ENCODE measurements at places on chromosomes 2 and 18.

DNA sequence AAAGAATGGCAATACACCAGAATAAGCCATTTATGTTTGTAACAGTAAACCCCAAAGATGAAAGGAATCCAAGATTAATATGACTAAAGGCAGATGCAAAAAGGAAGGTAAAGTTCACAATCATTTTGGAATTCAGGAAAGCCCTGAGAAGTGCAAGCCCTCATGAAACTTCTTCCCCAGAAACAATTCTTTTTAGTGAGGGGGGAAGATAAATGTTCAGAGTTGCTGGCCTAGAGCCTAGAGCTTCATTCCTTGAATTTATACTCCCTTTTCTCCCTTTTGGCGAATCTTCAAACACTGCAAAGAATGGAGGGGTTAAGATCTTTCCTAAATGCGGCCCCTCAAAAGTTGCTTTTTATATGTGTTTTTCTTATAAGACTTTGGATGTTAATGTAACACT lies 368.8 kb downstream of the MEIS1 start:
- H3K27ac ChIP-seq: no peak overlapping the region
- H3K4me3 ChIP-seq: no peak overlapping the region
- no peak for DNase-seq
- H3K36me3 ChIP-seq: no peaks in the 10 kb centered on the region

- no peaks in the 10 kb centered on the region for H3K4me1 ChIP-seq
- no peak overlapping the region for H3K4me3 ChIP-seq
- H3K36me3 ChIP-seq: no peaks in the 10 kb centered on the region
- no peak for DNase-seq
- no peaks in the 10 kb centered on the region for H3K27me3 ChIP-seq
Measured at GRCh38 chr18:56289381-56289780, 349.0 kb downstream of the TXNL1 start.

DNA sequence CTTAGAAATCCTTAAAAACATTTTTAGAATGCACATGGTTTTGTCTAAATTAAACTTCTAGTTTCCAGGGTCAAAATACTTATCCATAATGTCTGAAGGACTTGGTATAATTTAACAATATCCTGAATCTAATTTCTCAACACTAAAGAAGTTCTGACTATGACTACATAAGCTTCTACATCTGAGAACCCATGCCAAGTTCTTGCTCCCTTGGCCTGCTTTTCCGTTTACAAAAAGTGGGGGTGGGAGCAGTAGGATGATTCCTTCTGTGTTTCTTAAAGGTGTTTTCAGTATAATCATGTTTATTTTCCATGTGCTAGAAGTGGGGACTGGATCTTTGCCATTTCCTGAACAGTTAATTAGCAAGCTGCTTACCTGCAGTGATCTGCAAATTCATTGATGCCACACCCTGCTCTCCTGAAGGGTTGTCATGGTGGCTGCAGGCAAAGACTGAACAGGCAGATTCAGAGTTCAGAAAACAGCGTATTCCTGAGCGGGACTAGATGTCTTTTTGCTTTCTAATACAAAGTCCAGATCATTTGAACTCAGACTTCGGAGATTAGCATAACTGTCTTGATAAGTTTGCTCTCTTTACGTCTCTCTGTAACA lies 36.2 kb downstream of the ADNP2 start:
- no peaks in the 10 kb centered on the region for H3K27me3 ChIP-seq
- no peak overlapping the region for H3K4me3 ChIP-seq
- no peaks in the 10 kb centered on the region for H3K4me1 ChIP-seq
- no peaks in the 10 kb centered on the region for H3K36me3 ChIP-seq

DNA sequence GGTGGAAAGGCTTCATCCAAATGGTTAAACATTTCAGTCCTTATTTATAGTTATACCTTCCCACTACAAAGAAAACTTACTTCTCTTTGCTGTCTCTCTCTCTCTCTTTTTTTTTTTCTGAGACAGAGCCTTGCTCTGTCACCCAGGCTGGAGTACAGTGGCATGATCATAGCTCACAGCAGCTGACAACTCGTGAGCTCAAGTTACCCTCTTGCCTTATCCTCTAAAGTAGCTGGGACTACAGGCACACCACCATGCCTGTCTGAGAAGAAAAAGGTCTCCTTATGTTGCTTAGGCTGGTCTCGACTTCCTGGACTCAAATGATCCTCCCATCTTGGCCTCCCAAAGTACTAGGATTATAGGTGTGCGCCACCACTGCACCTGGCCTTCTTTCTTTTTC lies 32.3 kb upstream of the OLA1 start:
- no peaks in the 10 kb centered on the region for H3K4me1 ChIP-seq
- no peak overlapping the region for H3K4me3 ChIP-seq
- no peak for DNase-seq
- no peaks in the 10 kb centered on the region for H3K36me3 ChIP-seq
- H3K27me3 ChIP-seq: no peaks in the 10 kb centered on the region

DNA sequence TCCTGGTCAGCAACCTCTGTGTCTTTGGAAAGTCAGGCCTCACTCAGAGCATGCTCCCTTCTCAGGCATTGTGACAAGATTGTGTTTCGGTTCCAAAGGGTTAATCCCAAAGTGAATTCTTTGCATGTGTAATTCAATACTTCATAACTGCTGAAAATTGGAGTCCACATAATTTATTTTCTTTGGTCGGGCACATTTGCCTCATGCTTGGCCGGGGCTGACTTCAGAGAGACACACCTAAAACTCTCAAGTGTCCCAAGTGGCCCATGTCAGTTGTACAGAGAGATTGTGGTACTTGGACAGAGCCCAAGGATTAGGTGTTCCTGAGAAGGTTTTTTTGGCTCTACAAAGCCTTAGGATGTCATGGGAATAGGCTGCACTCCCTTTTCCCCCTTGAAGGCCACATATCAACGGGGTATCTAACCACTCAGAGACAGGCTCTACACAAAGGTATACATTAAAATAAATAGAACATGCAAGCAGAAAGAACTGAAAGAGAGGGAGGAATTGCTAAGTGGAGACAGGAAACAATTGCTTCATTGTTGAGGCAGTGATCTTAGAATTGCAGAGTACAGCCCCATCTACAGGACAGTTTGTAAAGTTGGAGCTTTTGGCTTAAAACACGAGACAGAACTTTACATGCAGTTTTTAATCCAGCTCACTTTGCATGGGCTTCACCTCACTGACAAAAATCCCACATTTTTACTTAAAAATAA lies 1232.3 kb upstream of the ZEB2 start:
- DNase-seq: no peak
- H3K36me3 ChIP-seq: no peaks in the 10 kb centered on the region

- H3K4me3 ChIP-seq: no peak overlapping the region
- no peaks in the 10 kb centered on the region for H3K36me3 ChIP-seq
- H3K27me3 ChIP-seq: no peaks in the 10 kb centered on the region
- H3K27ac ChIP-seq: no peak overlapping the region
Measured at GRCh38 chr18:44838971-44839666, 158.4 kb downstream of the SETBP1 start.

- no peaks in the 10 kb centered on the region for H3K36me3 ChIP-seq
- no peaks in the 10 kb centered on the region for H3K27me3 ChIP-seq
- no peak for DNase-seq
- H3K4me1 ChIP-seq: no peaks in the 10 kb centered on the region
- H3K4me3 ChIP-seq: no peak overlapping the region
- no peak overlapping the region for H3K27ac ChIP-seq
Measured at GRCh38 chr2:201275990-201276389, 15.7 kb downstream of the CASP8 start.

- peaks cover 8% of the 10 kb centered on the region for H3K4me1 ChIP-seq
- H3K36me3 ChIP-seq: no peaks in the 10 kb centered on the region
- no peak overlapping the region for H3K27ac ChIP-seq
- no peak overlapping the region for H3K4me3 ChIP-seq
Measured at GRCh38 chr2:37585982-37586621, 85.3 kb downstream of the CDC42EP3 start.

DNA sequence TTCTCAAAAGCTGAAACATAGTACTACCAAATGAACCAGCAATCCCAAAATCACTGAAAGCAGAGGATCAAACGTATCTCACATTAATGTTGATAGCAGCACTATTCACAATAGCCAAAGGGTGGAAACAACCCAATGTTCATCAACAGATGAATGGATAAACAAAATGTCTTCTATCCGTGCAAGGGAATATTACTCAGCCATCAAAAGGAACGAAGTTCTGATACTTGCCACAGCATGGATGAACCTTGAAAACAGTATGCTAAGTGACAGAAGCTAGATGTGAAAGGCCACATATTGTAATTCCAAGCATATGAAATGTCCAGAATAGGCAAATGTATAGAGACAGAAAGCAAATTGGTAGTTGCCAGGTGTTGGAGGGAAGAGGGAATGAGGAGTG lies 57.0 kb upstream of the CHMP1B start:
- no peaks in the 10 kb centered on the region for H3K36me3 ChIP-seq
- DNase-seq: no peak
- no peak overlapping the region for H3K27ac ChIP-seq
- no peak overlapping the region for H3K4me3 ChIP-seq
- peaks cover 15% of the 10 kb centered on the region for H3K4me1 ChIP-seq

- H3K27me3 ChIP-seq: no peaks in the 10 kb centered on the region
- no peak for DNase-seq
- no peaks in the 10 kb centered on the region for H3K4me1 ChIP-seq
- H3K36me3 ChIP-seq: no peaks in the 10 kb centered on the region
Measured at GRCh38 chr2:3082705-3083104, 294.9 kb downstream of the EIPR1 start.

GRCh38 chr2:241879326-241879725 lies 9.8 kb downstream of the RTP5 start:
- H3K36me3 ChIP-seq: no peaks in the 10 kb centered on the region
- no peaks in the 10 kb centered on the region for H3K27me3 ChIP-seq
- H3K4me1 ChIP-seq: peaks cover 8% of the 10 kb centered on the region
- no peak overlapping the region for H3K4me3 ChIP-seq
- DNase-seq: no peak
- H3K27ac ChIP-seq: no peak overlapping the region

- DNase-seq: no peak
- H3K4me1 ChIP-seq: no peaks in the 10 kb centered on the region
- H3K27me3 ChIP-seq: no peaks in the 10 kb centered on the region
Measured at GRCh38 chr2:43032213-43033015, 194.0 kb downstream of the ZFP36L2 start.

Data from H1 (cell line).